Activated naive CD4-positive, alpha-beta T cell (primary cell): ENCODE measurements at places on chromosomes 2 and 18.
A peak's percentile ranks its signal among the peaks of the same experiment; 100 is the strongest.

DNA sequence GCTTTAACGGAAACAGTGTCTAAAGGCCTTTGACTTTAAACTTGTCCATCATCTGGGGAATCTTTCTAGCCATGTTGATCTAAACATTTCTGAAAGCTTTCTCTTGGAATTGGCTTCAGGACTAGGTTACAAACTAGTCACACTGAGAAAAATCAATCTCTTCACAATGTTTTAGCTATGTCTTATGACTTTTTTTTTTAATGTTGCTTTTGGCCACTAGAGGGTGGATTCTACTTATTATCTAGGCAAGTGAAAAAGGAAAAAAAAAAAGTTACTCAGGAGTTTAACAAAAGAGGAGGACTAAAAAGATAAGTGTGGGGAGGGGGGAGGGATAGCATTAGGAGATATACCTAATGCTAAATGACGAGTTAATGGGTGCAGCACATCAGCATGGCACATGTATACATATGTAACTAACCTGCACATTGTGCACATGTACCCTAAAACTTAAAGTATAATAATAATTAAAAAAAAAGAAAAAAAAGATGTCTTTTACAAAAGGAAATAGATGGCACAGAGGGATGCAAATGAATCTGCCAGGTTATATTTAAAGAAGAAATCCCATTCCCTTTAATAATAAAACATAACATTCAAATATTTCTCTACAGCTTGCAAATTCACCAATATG lies 160.4 kb upstream of the PID1 start:
- DNase-seq: no peak

- DNase-seq: no peak
Observed at GRCh38 chr2:229601936-229602335, 112.4 kb downstream of the DNER start.

- no peak for DNase-seq
Observed at GRCh38 chr2:143255899-143256298, 126.7 kb downstream of the ARHGAP15 start.

GRCh38 chr18:76490670-76491472 lies 4.2 kb downstream of the ZNF516 start:
- peak; percentile 14 for DNase-seq

GRCh38 chr18:77000527-77000926 lies 132.1 kb downstream of the MBP start:
- DNase-seq: no peak

DNA sequence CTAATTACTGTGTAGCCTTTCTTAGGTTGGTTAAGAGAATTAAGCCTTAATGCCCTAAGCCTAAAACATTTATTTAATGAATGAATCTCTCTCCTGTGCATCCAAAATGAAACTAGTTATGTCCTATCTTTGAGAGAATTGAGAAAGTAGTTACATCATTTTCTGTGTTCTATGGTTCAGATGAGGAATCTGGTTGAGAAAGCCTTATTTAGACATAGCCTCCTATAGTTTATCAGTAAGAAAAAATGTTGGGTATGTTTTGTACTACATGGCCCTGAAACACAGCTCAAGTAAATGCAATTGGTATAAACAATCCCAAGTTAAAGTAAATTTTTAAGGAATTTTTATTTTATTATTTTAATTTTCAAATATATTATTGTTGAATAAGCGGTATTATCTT lies 25.9 kb upstream of the RAMP1 start:
- DNase-seq: no peak

DNA sequence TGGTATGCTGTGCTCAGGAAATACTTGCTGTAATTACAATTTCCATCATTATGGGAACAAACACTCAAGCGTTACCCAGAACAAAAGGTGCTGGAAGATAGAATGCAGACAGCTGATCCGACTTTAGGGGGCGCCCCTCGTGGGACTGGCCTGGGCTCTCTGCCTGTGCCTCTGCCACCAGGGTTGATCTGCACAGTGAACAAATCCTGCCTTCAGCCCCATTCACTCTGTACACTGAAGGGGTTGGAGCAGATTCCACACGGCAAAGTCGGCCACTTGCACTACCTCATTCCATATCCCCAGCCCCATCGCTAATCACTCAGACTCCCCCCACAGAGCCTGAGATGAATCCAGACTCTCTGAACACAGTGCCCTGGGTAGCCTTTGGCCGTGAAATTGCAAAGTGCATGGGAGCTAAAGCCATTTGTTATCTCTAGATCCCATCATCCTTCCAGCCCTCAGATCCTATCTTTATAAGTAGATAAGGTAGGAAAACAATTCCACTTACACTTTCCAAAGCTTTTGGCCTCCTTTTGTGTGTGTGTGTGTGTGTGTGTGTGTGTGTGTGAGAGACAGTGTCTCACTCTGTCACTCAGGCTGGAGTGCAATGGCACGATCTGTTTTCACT lies 69.3 kb downstream of the INPP5D start:
- DNase-seq: no peak

- no peak for DNase-seq
Observed at GRCh38 chr2:43563679-43564078, 32.2 kb downstream of the THADA start.

- DNase-seq: no peak
Observed at GRCh38 chr2:233063269-233063975, 3.3 kb downstream of the INPP5D start.

GRCh38 chr2:63775191-63775590 lies 66.5 kb upstream of the UGP2 start:
- DNase-seq: no peak

- no peak for DNase-seq
Observed at GRCh38 chr2:179622112-179622511, 239.3 kb downstream of the ZNF385B start.

- DNase-seq: no peak
Observed at GRCh38 chr2:151119374-151119773, 142.3 kb downstream of the RBM43 start.

- no peak for DNase-seq
Observed at GRCh38 chr2:178070824-178071223, 1.8 kb downstream of the PDE11A start.

DNA sequence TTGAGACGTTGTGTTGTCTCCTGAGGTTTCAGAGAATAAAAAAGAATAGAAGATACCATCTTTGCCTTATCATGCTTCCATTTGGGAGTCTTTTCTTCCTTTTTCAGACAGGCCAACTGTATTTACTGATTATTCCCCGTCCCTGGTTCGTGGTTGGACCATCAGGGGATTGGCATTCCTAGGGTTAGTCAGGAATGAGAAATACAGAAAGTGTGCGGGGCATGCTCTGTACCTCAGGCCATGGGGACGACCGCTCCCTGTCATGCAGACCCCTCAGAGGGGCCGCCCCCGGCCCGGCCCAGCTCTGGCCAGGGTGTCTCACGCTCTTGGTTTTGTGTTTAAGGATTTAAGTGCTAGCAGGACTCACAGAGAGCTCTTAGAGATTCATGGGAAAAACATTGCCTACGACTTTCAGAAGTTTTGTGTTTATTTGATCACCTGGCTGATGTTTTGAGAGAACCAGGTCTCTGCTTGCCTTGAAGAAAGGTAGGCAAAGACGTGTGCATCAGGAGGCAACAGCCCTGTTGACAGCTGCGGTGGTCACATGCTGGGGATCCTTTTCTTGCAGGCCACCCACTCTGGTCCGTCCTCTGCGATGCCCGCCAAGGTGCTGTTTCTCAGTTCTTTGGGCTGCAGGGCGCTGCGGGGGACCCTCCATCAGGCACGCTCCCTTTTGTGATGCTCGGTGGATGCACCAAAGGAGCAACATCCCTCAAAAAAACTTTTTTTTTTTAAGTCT lies 317.8 kb downstream of the AGAP1 start:
- DNase-seq: no peak

DNA sequence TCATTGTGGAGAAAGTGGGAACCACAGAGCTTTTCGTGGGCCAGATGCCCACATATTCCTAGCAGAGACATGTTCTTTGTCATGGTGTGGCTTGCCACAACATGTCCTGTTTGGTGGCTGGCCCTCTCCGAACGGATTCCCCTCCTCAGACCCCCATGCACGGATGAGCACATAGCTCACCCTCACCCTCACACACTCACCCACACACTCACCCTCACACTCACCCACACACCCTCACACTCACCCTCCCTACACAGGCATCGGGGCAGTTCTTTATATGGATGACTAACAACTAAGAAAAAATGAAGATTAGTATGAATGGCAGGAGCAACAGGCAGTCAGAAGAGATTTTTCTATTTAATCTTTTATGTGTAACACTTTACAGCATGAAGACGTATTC lies 149.9 kb downstream of the ZNF236 start:
- DNase-seq: no peak

DNA sequence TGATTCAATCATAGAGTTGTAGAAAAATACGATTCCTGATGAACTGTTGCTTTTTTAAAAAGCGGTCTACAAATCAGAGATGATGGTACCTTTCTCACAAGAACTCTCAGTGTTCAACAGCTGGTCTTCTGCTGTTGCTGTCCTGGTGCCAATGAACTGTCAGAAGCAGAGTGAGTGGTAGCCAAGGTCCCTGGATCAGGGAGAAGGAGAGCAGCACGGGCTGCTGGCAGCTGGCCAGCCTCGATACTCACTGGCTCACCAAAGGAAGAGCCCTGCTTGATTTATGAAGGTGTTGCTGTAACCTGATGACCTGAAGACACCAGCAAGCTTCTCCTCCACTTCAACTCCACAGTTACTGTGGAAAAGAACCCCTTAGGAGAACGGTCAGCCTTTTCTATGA lies 300.8 kb upstream of the SOX11 start:
- no peak for DNase-seq

GRCh38 chr2:215811409-215812345 lies 201.7 kb downstream of the MREG start:
- no peak for DNase-seq

DNA sequence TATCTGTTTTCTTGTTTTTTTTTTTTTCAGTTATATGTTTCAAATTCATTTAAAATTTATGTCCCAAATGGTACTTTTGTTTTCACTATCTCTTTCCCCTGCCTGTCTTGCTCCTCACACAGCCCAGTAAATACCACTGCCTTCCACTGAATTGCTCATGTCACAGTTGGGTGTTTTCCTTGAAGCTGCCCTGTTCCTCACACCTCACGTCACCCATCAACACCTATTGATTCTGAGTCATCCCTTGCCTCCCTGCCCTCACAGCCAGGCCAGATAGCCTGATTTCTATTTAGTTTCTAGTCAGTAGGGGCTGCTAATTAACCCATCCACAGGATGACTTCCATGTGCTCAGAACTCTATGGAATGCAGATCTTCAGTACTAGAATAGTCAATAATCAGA lies 25.3 kb downstream of the FSHR start:
- no peak for DNase-seq

GRCh38 chr2:231925303-231926179 lies 655 bp downstream of the NPPC start:
- DNase-seq: peak; percentile 47

DNA sequence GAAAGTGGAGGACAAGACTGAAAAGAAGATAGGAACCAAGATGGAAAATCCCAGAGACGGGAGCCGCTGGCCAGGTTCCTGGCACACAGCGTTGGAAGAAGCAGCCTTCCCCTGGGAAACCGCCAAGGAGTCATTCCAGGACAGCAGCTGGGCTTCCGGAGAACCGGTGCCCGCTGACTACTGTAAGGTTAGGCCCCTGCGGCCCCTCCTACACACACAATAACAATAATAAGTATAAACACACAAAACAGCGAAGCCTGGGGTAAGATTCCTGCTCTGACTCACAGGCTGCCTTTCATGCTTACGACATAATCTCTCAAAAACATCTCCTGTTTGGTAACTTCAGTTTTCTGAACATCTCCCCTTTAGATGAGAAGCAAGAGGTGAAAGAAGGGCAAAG lies 28.1 kb upstream of the MYCN start:
- no peak for DNase-seq

DNA sequence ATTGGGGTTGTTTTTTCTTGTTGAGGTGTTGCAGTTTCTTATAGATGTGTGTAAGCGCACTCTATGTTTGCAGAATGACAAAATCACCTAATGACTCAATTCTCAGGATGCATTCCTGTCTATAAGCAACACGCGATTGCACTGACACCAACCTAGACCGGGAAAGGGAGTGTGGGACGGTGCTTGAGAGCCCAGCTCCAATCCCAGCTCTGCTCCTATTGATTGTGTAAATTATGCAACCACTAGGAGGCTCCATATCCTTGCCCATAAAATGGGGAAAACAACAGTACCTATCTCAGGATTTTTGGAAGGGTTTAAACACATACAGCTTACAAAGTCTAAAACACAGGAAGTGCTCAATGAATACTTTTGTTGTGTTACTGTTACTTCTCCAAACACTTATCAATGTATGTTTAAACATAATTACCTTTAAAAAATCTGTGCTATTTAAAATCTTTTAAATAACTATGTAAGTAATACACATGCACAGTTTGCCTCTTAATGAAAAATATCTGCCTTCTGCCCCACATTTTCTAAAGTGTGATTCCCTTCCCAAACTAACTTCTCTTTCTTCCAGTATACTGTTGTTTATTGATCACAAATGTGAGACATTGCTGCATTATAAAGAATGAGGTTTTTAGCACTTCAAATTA lies 132.5 kb downstream of the SPHKAP start:
- DNase-seq: no peak

GRCh38 chr2:238636269-238637073 lies 209.7 kb downstream of the ASB1 start:
- no peak for DNase-seq

DNA sequence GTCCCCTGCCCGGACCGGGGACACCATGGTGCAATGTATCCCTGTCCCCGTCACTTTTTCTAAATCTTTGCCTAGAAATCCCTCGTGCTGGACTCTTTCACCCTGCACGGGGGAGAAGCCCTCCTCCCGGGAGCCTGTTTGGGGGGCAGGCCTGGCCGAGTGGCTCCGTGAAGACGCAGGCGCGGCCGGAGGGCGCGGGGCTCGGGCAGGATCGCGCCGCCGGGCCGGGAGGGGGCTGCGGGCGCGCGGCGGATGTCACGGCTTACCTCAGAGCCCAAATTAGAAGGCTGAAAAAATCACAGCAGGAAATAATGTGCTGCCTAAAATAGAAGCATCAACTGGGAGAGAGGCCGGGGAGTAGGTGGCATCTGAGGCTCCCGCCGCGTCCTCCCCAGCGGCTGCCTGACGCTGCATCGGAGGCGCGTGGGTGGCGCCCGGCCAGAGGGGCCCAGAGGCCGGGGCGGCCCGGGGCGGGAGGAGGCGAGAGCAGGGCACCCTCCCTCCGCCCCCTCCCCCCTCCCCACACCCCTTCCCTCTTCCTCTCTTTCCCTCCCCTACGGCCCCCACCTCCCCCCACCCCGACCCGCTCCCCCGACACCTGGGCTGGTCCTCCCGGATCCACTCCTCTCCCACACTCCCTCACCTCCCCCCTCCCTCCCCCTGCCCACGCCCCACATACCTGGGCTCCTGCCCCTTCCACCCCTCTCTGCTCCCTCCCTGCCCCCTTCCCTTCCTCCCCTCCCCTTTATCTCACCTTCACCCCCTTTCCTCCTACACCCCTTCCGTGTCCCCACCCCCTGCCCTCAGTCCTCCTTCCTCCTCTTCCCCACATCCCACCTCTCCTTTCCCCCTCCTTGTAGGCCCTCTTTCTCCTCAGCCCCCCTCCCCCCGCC lies 51.9 kb downstream of the SLC4A1AP start:
- DNase-seq: no peak

DNA sequence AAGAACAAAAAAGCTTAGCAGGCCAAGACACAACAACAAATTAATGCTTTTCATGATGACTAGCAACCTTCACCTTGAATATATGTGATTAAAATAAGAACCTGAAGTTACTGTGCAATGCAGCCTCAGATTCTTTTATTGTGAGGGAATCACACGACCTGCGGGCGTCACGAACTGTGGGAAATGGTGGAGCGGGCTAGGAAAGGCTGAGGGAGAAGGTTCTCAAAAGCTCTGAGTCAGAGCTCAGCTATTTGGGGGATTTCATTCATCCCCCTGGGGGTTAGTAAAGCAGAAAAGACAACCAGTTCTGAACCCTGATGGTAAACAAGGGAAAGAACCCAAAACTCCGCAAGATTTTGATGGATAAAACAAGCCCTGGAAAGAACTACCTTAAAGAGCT lies 89.3 kb upstream of the NCKAP5 start:
- DNase-seq: no peak
